ENCODE measurements at places on chromosomes 16 and 17. TPM values are rescaled to one million over a fixed set of nuclear protein-coding genes. Genes with fewer than 3 reads are reported as not detected.

The RUNDC3A gene
- 17.2 TPM for polyA plus RNA-seq

DNA sequence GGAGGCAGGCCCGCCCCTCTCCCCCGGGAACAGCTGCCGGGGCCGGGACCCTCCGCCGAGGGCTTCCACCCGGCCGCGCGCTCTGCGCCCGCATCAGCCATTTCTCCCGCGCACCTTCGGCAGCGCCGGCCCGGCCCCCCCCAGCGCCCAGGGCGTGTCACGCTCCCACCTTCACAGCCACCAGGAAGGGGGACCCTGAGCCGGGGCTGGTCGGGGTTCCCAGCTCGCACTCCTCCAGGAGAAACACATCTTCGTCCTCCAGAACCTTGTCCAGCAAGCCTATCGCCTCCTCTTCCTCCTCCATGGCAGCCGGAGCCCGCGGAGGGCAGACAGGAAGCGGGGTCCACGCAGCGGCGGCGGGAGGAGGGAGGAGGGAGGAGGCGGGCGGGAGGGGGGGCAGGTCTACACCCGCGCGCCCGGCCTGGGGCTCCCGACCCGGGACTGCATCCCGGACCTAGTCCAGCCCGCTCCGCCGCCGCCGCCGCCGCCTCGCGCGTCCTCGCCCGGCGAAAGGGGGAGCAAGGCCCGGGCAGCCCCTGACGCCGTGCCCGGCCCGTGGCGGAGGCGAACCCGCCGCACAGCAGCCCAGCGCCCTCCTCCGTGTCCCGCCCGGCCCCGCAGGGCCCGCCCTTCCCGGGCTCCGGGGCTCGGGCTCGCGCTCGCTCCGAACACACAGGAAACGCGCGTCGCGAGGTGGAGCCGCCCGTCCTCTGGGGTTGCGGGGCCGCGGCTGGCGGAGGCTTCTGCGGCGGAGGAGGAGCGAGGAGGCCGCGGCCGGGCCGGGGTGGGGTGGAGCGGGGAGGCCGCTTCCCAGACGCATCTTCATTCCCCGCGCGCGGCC, 70.8 kb downstream of the ABR start:
- peak; percentile 48 for DNase-seq

DNA sequence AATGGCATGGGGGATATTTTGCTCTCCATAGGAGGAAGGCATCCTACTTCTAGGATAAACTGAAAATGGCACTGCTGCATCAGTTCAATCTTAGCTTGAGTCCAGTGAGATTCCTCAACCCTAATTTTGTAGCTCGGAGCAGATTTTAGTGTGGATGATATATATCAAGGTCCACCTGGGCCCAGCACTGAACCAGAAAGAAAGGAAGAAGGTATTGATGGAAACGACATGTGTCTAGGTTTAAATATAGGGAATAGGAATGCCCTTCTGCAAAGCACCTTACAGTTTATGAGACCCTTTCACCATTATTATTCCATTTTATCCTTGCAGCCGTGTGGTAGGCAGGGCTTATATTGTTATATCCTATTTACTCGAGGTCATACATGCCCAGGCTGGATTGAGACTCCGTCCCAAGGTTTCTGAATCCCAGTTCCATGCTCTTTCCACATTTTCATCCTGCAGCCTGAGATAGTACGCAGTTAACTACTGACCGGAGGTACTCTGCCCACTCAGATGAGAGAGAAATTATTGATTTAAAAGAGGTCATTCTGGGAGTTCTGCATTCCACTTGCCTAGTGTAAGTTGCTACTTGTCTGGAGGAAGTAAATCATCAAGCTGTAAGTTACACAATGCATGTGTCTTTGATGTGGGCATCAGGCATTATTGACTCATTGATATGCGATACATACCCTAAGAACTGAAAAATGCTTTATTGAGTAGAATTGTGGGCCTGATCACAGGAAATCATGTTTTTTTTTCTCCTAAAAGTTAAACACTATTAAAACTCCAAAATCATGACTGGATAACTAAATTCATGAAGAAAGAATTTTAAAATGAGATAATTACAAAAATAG, 10.1 kb downstream of the KRT39 start:
- DNase-seq = no peak

DNA sequence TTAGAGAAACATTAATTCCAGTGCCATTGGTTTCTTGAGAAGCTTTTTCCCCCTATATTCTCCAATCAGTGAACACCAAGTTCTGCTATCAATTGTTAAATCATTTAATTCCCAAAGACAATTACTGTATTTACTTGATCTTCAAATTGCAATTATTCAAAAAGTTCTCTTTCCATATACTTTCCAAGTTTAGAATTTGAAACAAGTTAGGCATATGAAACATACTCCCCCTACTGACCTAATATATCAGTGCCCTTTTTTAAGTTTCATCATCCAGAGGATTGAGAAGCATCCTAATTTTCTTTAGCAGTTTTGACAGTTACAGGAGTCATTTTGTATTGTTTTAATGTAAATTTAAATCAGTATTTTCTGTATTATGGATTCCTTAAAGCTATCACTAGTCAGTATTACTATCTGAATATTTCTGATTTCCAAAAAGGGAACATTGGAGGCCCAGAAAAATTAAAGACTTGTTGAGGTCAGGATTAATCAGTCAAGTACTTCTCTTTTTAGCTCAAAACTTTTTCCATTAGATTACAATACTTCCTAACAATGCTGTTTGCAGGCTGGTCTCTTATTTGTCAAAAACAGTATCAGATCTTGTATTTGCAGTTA, 16.3 kb downstream of the MEIOC start:
- no peak for DNase-seq

DNA sequence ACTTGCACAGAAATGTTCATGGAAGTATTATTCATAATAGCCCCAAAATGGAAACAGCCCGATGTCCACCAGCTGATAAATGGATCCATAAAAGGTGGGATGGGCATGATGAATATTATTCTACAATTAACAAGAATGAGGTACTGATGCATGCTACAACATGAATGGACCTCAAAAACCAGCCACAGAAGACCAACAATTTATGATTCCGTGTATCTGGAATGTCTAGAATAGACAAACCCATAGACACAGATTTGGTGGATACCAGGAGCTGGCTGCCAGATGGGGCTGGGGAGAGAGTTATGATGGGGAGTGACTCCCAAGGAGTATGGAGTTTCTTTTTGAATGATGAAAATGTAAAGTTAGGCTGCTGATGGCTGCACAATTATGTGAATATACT, 10.8 kb upstream of the NAGLU start:
- DNase-seq = no peak

- DNase-seq = no peak
Observed at GRCh38 chr17:2366747-2367494, 29.6 kb downstream of the SGSM2 start.

- no peak for DNase-seq
Observed at GRCh38 chr17:28738680-28739384, 5.0 kb upstream of the TRAF4 start.

DNA sequence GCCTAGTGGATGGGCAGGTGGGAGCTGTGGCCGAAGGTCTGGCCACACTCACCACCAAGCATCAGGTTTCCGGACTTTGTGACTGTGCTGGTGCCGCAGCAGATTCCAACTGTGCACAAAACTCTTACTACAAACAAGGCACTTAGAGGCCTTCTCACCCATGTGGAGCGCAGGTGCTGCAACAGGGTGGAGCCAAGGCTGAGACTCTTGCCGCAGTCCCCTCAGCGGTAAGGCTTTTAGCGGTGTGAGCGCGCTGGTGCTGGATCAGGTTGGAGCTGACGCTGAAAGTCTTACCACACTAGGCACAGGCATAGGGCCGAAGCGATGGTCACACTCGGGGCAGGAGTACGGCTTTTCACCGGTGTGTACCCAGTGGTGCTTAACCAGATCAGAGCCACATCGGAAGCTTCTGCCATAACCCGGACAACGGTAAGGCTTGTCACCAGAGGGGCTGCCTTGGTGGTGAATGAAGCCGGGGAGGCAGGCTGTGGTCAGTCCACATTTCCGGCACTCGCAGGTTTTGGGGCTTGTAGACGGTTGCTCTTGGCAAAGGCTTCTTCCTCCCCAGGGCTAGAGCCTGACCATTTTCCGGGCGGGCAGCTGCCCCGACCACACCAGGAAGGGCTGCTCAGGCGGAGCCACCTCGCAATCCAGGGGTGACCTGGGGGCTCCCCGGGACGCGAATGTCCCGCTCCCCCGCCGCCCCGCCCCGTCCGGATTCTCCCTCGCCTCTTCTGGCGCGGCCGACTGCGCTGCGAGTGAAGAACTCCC, 1.0 kb upstream of the ARMC5 start:
- DNase-seq = peak; percentile 84

DNA sequence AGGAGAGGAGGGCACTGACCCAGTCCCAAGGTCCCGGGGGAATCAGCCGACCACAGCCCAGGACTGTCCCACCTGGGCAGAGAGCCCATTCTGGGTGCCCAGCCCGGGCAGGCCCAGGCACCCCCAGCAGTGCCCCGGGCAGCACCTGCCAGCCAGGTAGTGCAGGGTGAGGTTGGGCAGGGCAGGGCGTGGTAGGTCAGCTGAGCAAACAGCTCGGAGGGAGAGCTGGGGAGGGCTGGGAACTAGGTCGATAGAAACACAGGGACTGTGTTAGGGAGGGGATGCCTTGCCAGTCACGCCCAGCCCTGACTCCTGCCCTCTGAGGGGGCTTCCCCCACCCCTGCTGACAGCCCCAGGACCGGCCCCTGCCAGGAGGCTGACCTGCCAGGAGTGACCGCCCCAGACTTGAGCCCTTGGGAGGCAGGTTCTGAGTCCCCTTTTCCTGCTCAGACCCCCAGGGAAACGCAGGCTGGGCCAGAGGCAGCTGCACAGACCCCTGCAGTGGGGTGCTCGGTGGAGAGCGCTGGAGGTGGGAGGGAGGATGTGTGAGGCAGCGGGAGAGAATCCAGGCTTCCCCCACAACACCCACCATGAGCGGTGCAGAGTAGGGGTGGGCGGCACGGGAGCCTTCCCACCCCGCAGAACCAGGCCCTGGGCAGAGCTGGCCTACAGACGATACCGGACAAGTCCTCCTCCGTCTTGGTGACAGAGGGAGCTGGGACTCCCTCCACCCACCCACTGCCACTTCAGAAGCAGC, 4.7 kb downstream of the HS3ST6 start:
- DNase-seq = peak; percentile 88

DNA sequence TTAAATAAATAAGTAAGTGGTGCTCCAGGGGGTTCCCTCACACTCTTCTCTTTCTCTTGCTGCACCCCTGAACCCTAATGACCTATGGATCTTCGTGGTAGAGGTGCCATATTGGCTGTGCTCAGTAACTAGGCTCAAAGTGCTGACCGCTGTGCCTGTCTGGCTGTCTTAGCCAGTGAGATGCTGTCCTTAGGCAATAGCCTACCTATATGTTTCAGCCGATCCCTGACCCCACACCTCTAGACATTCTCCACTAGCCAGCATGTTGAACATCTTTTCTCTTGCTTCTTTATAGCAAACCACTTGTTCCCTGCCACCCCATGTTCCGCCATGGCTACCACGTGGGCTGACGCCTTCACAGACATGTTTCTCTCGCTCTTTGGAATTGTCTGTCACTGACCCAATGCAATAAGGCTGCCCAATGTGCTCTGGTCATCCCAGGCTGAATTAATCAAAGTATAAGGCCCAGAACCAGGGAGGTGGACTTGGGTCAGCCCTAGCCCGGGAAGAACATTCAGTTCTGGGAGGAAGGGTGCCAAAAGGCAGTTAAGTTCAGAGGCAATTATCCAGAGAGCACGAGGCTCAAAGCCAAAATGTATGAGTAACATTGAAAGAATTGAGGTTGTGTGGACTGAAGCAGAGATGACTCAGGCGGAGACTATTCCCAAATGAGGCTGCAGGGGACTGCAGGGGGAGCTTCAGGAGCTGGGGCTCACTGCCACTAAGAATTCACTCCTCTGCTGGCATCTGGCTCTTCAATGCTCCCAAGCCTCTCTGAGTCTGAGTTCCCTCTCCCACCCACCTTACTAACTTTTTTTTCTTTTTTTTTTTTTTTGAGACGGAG, 28.7 kb upstream of the TNRC6A start:
- DNase-seq = peak; percentile 32

GRCh38 chr16:86270696-86271095, 239.6 kb upstream of the FOXF1 start:
- no peak for DNase-seq

DNA sequence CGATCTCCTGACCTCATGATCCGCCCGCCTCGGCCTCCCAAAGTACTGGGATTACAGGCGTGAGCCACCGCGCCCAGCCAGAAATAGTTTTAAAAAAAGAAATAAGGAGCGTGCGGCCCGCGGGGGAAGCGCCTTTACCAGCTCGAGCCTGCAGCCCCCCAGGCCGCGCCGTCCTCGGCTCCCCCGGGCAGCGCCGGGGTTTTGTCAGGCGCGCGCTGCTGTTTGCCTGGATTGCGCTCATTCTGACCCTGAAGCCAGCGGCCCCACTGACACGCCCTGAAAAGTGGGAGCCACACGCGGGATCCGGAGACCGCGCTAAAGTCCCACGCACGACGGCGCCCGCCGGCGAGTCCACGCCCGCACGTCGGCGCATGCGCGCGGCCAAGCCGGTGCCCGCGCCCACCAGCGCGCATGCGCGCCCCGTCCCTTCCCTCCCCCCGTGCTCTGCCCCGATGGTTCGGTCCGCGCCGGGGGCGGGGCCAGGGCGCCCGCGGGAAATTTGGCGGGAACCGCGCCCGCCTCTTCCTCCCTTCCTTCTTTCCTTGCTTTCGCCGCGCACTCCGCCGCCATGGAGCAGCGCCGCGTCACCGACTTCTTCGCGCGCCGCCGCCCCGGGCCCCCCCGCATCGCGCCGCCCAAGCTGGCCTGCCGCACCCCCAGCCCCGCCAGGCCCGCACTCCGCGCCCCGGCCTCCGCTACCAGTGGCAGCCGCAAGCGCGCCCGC, at the start of gene CDT1:
CDT1 (plus strand) TSS at position 526 of the 724 bp plus-strand sequence; CDS start at position 569, 43 bp downstream.
- peak; percentile 80 for DNase-seq

GRCh38 chr16:3461151-3461550, 17.7 kb downstream of the NAA60 start:
- peak; percentile 48 for DNase-seq

The GRB7 gene
- 35.9 TPM for polyA plus RNA-seq

The PNMT gene
- polyA plus RNA-seq = 2.1 TPM

- DNase-seq = peak; percentile 81
Observed at GRCh38 chr16:73365016-73365551, 317.2 kb upstream of the ZFHX3 start.

- DNase-seq = no peak
Observed at GRCh38 chr16:66486199-66486772, 59.2 kb downstream of the BEAN1 start.

All from large intestine (tissue), 12 donors.